ENCODE measurements at places on chromosomes 4 and X.
A peak's percentile ranks its signal among the peaks of the same experiment; 100 is the strongest.

GRCh38 chr4:8904666-8905065 is 33.0 kb upstream of the HMX1 start:
- peaks cover 78% of the 10 kb centered on the region for H3K27me3 ChIP-seq
- H3K4me3 ChIP-seq, result no peak overlapping the region

DNA sequence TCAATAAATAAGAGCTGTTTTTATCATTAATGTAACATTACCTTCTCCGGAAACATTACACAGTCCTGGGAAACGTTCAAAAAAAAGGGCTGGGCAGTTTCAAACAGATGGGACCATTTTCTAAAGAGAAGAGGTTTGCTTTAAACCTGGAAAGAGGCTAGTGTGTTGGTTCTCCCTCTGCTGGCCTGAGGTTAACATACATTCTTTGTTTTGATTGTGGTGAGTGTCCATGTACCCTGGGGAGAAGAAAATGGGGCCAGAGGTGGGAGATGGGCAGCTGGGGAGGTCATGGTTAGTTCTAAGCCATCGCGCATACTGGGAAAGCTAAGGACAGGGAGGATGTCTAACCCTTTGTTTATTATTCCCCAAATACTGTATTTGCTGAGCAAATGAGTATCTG is 194.7 kb downstream of the CPEB2 start:
- no peak for ATAC-seq
- no peak overlapping the region for H3K4me3 ChIP-seq
- no peaks in the 10 kb centered on the region for H3K27me3 ChIP-seq
- no peak overlapping the region for H3K27ac ChIP-seq
- no peaks in the 10 kb centered on the region for H3K36me3 ChIP-seq

DNA sequence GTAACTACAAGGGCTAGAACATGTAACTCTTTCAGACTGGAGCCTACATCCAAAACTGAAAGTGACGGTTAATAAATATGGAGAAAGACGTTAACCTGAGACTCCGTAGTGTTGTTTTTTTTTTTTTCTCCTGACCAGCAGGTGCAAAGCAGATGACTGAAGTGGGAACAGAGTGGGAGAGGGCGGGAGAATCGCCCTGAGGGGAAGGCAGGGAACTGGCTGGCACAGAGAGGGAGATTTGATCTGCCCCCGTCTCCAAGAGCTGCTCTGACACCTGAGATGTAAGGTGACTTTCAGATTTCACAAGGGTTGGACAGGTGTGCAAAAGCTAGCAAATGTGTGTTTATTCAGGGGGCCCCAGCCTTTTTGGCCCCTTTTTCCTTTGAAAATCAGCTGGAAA is 180.2 kb downstream of the PALLD start:
- H3K4me1 ChIP-seq, result no peaks in the 10 kb centered on the region
- no peak overlapping the region for H3K27ac ChIP-seq
- no peak overlapping the region for H3K4me3 ChIP-seq
- no peaks in the 10 kb centered on the region for H3K36me3 ChIP-seq
- no peaks in the 10 kb centered on the region for H3K27me3 ChIP-seq

DNA sequence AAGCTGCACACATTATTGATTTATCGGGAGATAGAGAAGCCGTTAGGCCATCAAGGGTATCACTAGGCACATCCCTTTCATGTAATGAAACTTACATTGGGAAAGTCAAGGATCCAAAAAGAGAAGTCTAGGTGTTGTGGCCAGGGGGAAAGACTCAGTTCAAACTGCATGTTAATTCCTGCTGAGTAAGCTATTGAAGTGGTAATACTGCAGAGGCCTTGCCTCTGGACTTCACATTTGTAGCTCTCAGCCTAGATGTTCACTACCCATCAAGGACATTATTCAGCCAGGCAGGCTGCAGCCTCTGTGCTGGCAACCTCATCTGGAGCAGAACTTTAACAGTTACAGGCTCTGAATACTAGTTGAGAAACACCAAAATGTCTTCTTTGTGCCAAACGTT is 2094.5 kb upstream of the AGA start:
- no peak overlapping the region for H3K4me3 ChIP-seq
- no peak for ATAC-seq
- H3K4me1 ChIP-seq, result no peaks in the 10 kb centered on the region
- H3K27me3 ChIP-seq, result no peaks in the 10 kb centered on the region
- no peak overlapping the region for H3K27ac ChIP-seq

- H3K36me3 ChIP-seq, result no peaks in the 10 kb centered on the region
- no peak for ATAC-seq
- H3K27ac ChIP-seq, result no peak overlapping the region
- H3K4me1 ChIP-seq, result no peaks in the 10 kb centered on the region
Measured at GRCh38 chrX:110167952-110168451, 149.9 kb downstream of the AMMECR1 start.

DNA sequence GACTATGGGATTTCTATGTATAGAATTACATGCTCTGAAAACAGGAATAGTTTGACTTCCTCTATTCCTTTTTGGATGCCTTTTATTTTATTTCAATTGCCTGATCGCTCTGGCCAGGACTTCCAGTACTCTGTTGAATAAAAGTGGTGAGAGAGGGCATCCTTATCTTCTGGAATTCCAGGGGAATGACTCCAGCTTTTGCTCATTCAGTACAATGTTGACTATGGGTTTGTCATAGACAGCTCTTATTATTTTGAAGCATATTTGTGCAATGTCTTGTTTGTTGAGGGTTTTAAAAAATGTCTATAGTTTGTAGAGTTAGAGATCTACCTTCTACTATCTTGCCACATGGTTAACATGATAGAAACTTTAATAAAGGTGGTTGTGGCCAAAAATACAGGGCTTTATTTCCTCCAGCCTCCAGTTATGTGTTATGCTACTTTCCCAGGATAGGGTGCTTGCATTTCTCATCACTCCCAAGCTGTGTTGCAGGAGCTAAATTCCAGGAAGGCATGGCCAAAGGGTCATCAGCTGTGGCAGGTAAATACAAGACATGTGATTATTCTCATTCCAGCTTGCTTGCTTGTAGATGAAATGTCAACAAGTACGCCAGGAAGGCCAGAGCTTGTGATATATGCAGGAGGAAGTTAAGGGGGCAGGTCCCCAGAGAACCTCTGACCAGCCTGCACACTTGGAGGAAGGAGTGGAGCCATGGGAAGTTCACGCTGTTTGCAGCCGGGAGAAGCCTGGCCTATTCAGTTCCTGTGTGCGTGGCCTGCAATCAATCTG is 142.4 kb upstream of the CPXCR1 start:
- H3K4me3 ChIP-seq, result no peak overlapping the region
- ATAC-seq, result no peak
- H3K36me3 ChIP-seq, result no peaks in the 10 kb centered on the region
- H3K27ac ChIP-seq, result no peak overlapping the region

- peak overlapping the region; percentile 39 for H3K27ac ChIP-seq
- no peak overlapping the region for H3K4me3 ChIP-seq
- H3K27me3 ChIP-seq, result no peaks in the 10 kb centered on the region
Measured at GRCh38 chrX:9462456-9462855, 2.4 kb upstream of the TBL1X start.

DNA sequence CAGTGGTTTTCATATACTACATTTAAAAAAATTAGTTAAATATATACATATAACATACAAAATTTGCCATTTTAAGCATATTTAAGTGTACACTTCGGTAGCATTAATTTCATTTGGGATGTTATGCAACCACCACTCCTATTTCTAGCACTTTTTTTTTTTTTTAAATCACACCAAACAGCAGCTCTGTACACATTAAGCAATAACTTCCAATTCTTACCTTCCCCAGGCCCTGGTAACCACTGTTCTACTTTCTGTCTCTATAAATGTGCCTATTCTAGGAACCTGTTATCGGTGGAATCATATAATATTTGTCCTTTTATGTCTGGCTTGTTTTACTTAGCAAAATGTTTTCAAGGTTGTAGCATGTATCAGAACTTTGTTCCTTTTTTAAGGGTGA is 39.1 kb downstream of the TMEM164 start:
- no peak for ATAC-seq
- no peaks in the 10 kb centered on the region for H3K4me1 ChIP-seq
- no peak overlapping the region for H3K27ac ChIP-seq
- no peaks in the 10 kb centered on the region for H3K36me3 ChIP-seq

DNA sequence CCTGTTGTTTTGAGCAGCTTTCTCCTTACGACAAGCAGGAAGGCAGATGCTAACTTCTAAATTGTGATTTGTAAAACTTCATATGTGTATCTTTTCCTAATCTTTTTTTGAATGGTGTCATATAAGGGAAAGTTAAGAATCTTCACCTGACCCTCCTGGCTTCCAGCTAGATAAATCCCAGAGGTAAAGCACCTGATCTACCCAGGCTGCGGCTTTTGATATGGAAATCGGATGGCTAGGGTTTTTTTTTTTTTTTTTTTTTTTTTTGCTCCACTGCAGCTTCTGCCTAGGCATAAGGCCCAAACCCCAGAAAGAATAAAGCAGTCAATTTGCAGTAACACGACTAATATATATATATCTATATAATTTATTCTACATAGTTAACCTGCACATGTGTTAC is 10.0 kb downstream of the MAB21L2 start:
- H3K27ac ChIP-seq, result no peak overlapping the region
- ATAC-seq, result no peak
- no peak overlapping the region for H3K4me3 ChIP-seq
- no peaks in the 10 kb centered on the region for H3K36me3 ChIP-seq

DNA sequence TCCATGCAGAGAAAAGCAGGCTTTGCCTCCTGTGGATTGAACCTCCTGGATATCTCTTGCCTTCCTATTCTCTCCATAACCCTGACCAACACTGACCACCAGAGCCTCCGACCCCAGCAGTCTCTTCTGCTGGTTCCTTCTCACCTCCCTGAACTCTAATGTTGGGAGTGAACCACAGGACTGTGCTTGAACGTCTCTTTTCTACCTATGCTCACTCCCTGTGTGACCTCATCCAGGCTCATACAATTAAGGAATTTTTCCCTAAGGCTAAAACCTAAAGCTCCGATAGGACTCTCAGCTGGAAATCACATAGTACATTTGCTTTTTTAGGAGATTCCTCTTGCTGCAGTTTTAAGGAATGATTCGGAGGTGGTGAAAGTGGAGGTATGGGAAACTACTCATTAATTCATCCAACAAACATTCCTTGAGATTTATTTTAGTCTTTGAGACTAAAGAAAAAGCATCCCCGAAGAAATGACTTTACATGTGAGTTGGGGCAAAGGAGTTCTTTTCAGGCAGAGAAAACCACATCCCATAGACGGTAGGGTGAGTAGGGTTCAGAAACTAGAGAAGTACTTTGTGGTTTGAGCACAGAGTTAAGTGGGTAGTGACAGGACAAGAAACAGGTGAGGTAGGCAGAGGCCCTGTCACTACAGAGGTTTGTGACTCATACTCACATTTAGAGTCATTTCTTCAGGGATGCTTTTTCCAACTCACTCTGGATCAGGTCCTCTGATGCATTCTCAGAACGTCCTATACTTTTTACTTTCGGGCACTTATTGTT is 30.8 kb downstream of the NDNF start:
- H3K4me1 ChIP-seq, result no peaks in the 10 kb centered on the region
- peaks cover 7% of the 10 kb centered on the region for H3K36me3 ChIP-seq
- H3K27ac ChIP-seq, result no peak overlapping the region
- no peaks in the 10 kb centered on the region for H3K27me3 ChIP-seq
- H3K4me3 ChIP-seq, result no peak overlapping the region

DNA sequence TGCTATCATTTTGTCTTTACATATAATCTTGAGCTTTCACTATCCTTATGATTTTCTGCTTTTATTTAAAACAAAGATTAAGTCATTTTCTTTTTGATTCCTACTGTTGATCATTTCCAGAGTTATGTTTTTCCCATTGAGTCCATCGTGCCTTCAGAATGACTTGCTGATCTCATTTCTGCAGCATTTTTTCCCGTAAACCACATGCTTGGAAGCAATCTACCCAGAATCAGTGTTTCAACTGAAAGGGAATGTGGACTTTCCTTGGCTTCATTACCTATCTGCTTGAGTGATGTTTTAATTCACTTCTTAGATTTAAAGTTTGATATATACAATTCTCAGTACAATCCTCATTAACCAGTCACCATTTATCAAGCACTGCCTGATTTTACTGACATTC is 192.4 kb upstream of the FSTL5 start:
- no peaks in the 10 kb centered on the region for H3K4me1 ChIP-seq
- H3K4me3 ChIP-seq, result no peak overlapping the region
- H3K27ac ChIP-seq, result no peak overlapping the region
- no peaks in the 10 kb centered on the region for H3K27me3 ChIP-seq

GRCh38 chr4:99683895-99684294 is 26.3 kb upstream of the C4orf54 start:
- no peaks in the 10 kb centered on the region for H3K36me3 ChIP-seq
- no peaks in the 10 kb centered on the region for H3K4me1 ChIP-seq
- H3K27me3 ChIP-seq, result no peaks in the 10 kb centered on the region
- no peak overlapping the region for H3K27ac ChIP-seq
- no peak overlapping the region for H3K4me3 ChIP-seq

GRCh38 chr4:5719350-5720055 is 8.5 kb downstream of the EVC start:
- H3K4me3 ChIP-seq, result no peak overlapping the region
- ATAC-seq, result no peak
- peaks cover 55% of the 10 kb centered on the region for H3K36me3 ChIP-seq
- no peak overlapping the region for H3K27ac ChIP-seq
- H3K4me1 ChIP-seq, result no peaks in the 10 kb centered on the region
- H3K27me3 ChIP-seq, result no peaks in the 10 kb centered on the region

GRCh38 chrX:155148724-155149537 is 67.3 kb upstream of the VBP1 start:
- no peak for ATAC-seq
- H3K27ac ChIP-seq, result no peak overlapping the region

GRCh38 chrX:28223991-28224390 is 242.7 kb upstream of the DCAF8L1 start:
- no peak overlapping the region for H3K27ac ChIP-seq
- ATAC-seq, result no peak
- H3K36me3 ChIP-seq, result no peaks in the 10 kb centered on the region
- no peaks in the 10 kb centered on the region for H3K4me1 ChIP-seq
- no peak overlapping the region for H3K4me3 ChIP-seq
- no peaks in the 10 kb centered on the region for H3K27me3 ChIP-seq

GRCh38 chrX:97416461-97416860 is 532.8 kb downstream of the RPA4 start:
- H3K27ac ChIP-seq, result no peak overlapping the region
- no peaks in the 10 kb centered on the region for H3K27me3 ChIP-seq

- ATAC-seq, result no peak
- no peaks in the 10 kb centered on the region for H3K27me3 ChIP-seq
- H3K36me3 ChIP-seq, result no peaks in the 10 kb centered on the region
- no peak overlapping the region for H3K27ac ChIP-seq
Measured at GRCh38 chrX:64894454-64895038, 81.7 kb downstream of the ZC4H2 start.

DNA sequence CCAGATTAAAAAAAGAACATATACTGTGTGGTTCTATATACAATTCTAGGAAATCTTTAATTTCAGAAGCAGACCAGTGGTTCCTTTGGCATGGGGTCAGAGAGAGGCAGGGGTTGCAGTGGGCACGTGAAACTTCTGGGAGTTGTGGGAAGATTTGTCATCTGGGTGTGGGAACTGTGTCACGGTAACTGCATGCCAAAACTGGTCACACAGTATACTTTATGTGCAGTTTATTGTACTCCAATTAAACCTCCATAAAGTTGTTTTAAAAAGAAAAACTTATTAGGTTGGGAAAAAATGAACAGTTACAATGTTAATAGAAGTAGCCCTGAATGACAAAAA is 26.7 kb upstream of the STS start:
- no peaks in the 10 kb centered on the region for H3K27me3 ChIP-seq
- no peaks in the 10 kb centered on the region for H3K4me1 ChIP-seq
- H3K27ac ChIP-seq, result no peak overlapping the region
- H3K36me3 ChIP-seq, result no peaks in the 10 kb centered on the region
- H3K4me3 ChIP-seq, result no peak overlapping the region

GRCh38 chr4:112361181-112361791 is 64.1 kb downstream of the ALPK1 start:
- H3K4me1 ChIP-seq, result no peaks in the 10 kb centered on the region
- H3K4me3 ChIP-seq, result no peak overlapping the region
- H3K27me3 ChIP-seq, result no peaks in the 10 kb centered on the region
- H3K27ac ChIP-seq, result no peak overlapping the region
- H3K36me3 ChIP-seq, result peaks cover 22% of the 10 kb centered on the region
